ENCODE measurements at places on chromosomes 16 and 17. TPM values are rescaled to one million over a fixed set of nuclear protein-coding genes. Genes with fewer than 3 reads are reported as not detected.

DNA sequence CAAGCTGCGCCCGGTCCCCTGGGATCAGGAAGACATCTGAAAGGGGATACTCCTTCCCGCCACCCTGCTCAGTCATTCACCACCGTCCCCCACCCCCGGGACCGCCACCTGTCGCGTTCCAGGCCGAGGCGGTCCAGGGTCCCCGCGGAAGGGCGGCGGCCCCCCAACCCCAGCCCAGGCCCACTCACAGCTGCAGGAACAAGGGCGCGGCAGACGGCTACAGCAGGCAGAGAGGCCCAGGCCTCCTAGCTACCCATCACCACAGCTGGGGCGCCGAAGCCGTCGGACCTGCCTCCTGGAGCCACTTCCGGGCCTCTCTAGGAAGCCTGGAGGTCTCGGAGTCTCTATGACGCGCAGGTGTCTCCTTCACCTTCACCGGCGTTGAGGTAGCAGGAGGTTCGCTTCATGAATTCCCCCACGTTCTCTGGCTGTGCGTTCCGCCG is at the start of gene SDR42E1:
Gene SDR42E1 (minus strand): TSS at position 272 of the 443 bp plus-strand sequence. CDS start 10,612 bp downstream, outside the sequence.
- no peak for ATAC-seq

- ATAC-seq = peak; percentile 67
Observed at GRCh38 chr16:84175350-84176081, 11.3 kb downstream of the TAF1C start.

DNA sequence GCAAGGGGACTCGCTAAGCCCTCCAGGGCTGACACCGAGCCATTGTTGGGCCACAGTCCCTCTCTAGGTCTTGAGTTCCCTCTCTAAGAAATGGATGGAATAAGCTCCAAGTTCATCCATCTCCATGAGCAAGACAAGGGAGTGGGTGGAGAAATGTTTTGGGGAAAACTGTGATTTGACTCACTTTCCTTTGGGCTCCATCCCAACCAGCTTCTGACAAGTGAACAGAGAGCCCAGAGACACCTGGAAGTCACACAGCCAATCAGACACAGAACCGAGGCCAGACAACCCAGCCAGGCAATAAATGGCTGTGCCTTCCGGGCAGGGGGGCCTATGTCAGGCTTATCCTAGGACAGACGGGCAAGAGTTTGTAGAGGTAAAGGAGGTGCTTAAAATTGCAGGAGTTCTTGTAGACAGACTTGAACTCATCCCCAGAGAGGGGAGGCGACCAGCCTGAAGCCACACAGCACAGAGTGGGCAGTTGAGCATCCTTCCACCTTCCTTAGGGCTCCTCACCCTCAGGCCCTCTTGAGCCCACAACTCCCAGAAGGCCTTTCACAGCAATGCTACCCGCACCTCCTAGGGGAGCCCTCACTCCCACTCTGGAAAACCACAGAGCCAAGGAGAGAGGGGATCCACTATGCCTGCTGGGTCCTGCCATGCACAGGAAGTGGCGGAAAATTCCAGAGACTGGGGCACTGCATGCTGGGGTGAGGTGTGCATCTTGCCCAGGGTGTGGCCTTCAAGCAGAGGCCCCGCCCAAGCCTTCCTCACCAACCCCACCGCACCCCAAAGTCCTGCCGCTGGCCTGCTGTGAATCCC is 9.5 kb upstream of the FAM83G start:
- ATAC-seq = no peak

- no peak for ATAC-seq
Observed at GRCh38 chr16:88368036-88368435, 14.7 kb upstream of the ZNF469 start.

GRCh38 chr17:42271006-42271778 is 5.0 kb downstream of the STAT5B start:
- no peak for ATAC-seq

DNA sequence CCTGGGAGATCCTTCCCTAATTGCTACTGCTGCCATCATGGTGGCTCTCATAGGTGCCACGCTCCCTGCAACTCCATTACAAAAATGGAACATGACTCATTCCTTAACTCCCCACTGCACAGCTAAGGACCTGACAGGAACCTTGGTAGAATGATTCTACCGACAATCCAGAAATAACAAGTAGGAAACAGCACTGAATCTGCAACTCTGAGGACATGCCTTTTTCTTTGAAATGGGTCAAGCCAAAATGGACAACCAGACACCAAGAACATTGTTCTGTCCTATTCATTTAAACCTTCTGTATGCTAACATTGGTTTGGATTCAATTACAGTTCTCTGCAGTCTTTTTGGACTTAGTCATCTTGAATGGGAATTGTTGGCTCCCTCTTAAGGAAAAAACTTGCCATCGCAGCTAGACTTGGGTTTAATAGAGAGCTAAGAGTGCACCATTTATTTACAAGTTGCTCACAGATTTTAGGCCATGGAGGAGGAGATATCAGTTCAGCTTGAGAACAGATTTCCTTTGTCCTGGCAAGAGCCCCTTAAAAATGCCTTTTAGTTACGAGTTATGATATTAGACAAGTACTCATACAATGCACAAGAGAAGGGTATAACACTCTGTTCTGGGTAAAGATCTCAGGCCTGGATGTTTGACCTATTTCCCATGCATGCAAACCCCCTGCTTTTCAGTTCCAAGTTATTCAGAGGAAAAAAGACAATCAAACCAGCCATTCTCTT is 20.9 kb upstream of the NSRP1 start:
- ATAC-seq = peak; percentile 65

GRCh38 chr16:27511657-27512448 is 37.9 kb downstream of the GTF3C1 start:
- peak; percentile 57 for ATAC-seq

DNA sequence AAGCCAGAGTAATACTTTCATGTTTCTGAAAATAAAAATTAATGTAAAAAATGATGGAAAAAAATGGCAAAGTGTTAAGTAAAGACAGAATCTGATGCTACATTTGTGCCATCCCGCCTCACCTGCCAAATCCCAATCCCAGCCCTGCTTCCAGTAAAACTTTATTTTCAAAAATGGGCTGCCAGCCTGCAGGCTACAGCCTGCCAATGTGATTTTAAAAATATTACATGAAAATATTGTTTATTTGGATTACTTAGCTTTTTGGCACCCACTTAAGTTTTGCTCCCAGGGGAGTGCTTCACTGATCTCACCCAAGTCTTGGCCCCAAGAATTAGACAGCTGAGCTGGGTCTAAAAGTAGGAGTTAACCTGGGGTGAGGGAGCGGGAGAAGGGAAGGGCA is 112.8 kb downstream of the C16orf78 start:
- no peak for ATAC-seq

GRCh38 chr17:30586818-30587595 is 109.8 kb downstream of the GOSR1 start:
- no peak for ATAC-seq

DNA sequence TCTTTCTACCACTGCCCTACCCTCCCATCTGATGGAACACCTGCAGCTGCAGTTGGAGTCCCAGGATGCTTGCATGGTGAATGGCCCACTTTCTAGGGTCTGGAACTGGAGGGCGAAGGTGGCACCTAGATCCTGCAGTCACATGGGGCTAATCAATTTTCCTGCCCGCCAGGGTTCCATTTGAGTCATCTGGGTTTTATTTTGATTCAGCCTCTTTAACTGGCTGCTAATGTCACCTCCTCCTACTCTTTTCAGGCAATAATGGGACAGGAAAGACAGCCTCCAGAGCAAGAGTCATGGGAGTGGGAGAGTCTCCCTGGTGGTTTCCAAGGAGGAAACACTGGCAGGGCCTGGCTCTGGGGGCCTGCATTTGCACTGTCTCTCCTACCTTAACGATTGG is 3.8 kb upstream of the TBKBP1 start:
- ATAC-seq = no peak

The NKD1 gene
- total RNA-seq = 1.4 TPM

The CHP2 gene
- 7.7 TPM for total RNA-seq

The CD300A gene
- total RNA-seq = not detected

The CD300H gene
- not detected for total RNA-seq

The MT1G gene
- total RNA-seq = 432 TPM

The BICDL2 gene
- 0.77 TPM for total RNA-seq

Measured in motor neuron (in vitro differentiated cells).